ENCODE measurements at places on chromosomes 7 and 10.

DNA sequence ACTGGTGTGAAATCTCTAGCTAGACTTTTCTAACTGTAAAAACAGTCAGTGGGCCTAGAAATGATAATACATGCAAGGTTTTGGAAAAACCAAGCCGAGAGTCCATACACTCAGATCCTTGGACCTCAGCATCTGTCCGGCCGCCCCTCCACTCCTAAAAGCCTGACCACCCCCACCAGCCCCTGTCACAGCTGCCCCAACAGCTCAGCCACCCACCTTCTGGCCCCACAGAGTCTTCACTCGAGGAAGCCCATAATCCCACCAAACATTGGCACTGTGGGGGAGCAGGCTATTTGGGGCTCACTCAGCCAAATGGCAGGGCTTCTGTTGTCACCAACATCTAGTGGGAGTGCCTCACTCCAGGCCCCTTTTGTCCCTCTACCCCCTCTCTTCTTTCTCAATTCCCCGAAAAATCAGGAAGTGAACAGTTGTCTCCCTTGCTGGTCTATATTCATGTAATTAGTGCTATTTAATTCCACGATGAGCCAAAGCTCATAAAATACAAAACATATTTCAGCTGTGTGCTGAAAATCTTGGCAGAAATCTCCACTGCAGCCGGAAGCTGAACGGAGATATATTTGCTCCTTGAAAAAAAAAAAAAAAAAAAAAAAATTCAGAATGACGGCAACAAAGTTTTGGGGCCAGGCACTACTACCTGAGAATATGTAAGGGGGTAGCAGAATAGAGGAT, 55.5 kb downstream of the PLXNA4 start:
- DNase-seq: no peak

GRCh38 chr10:104301907-104302690, 33.1 kb downstream of the GSTO2 start:
- DNase-seq: peak; percentile 20

DNA sequence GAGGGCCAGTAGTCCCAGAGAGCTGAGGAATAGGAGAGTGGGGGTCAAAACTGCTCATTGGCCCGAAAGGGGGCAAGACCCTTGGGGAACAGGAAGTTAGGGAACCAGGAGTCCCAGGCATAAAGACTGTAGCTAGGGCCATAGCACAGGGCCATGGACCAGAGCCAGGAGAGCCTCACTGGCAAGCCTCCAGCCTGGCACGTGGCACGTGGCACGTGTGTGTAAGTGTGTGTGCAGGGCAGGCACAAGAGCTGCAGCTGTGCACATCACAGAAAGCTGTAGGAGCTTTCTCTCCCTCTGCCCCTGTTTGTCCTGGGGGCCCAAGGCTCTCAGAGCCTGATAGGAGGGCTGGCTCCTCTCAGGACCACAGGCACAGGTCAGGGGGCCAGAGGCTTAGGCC, 47.8 kb upstream of the SLF2 start:
- no peak for DNase-seq

- no peak for DNase-seq
Measured at GRCh38 chr7:69738396-69738951, 140.2 kb downstream of the AUTS2 start.

- no peak for DNase-seq
Measured at GRCh38 chr10:105691811-105692210, 1050.7 kb downstream of the SORCS3 start.

- DNase-seq: no peak
Measured at GRCh38 chr10:36679554-36679953, 445.8 kb upstream of the ANKRD30A start.

- peak; percentile 49 for DNase-seq
Measured at GRCh38 chr7:135745703-135746312, 2.8 kb downstream of the FAM180A start.

- no peak for DNase-seq
Measured at GRCh38 chr10:3137958-3138726, 34.4 kb downstream of the PITRM1 start.

GRCh38 chr10:122446668-122447423, 7.6 kb upstream of the ARMS2 start:
- no peak for DNase-seq

- DNase-seq: no peak
Measured at GRCh38 chr7:70788276-70788675, 343.7 kb upstream of the GALNT17 start.

DNA sequence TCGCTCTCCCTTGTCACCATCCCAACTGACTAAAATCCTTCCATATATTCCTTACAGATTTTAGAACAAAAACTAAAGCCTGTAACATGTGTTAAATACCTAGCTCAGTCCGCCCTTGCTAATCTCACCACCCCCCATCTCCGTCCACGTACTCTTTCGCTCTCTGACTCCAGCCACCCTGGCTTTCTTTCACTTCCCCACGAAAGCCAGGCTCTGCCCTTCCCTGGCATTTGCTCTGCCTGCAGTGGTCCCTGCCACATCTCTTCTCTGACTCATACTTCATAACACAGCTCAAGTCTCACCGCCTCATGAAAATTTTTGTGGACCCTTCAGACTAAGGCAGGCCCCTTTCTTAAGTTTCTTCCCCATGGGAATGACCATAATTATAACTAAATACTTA, 11.7 kb upstream of the GPAM start:
- no peak for DNase-seq

- DNase-seq: no peak
Measured at GRCh38 chr10:119860866-119861607, 11.6 kb downstream of the MCMBP start.

- no peak for DNase-seq
Measured at GRCh38 chr10:23363793-23364135, 19.2 kb upstream of the C10orf67 start.

GRCh38 chr7:40015790-40016296, 65.8 kb downstream of the CDK13 start:
- DNase-seq: no peak

DNA sequence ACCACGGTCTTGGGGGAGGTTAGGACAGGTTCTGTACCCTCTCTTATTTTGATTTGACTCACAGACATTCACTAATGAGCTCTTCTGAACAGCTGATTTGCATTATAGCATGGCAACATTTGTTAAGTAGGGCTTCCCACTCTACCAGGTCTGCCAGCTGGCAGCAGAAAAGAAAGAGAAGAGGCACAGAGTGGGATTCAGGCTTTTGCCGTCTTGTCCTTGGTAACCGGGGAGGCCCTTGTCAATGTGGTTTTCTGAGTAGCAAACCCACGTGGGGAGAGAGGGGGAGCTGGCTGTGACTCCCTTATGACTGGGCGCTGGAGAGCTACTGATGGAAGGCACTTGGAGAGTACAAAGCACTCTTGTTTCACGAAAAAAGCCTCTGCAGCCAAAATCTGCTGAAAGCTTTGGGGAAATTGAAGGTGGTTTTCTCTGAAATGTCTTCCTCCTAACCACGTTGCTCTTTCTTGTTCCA, 355.3 kb upstream of the GALNT17 start:
- DNase-seq: no peak

DNA sequence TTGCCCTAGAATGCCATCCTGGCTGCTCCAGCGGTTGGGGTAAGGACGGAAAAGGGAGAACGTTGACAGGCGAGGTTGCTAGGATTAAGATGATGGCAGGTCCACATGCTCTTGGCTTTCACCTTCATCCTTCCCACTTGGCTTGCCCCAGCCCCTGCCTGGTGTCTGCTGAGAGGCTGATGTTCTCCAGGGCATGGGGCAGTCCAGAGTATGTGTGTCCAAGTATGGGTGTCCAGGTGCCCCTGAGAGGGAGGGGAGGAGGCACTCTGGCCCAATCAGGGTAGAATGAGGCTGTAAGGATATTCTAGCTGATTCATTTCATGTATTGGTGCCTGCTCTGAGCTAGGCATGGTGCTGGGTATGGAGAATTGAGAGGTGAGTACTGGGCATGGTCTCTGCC, 12.6 kb downstream of the NEURL1 start:
- no peak for DNase-seq

- DNase-seq: no peak
Measured at GRCh38 chr10:103078309-103078615, 114.8 kb downstream of the NT5C2 start.

DNA sequence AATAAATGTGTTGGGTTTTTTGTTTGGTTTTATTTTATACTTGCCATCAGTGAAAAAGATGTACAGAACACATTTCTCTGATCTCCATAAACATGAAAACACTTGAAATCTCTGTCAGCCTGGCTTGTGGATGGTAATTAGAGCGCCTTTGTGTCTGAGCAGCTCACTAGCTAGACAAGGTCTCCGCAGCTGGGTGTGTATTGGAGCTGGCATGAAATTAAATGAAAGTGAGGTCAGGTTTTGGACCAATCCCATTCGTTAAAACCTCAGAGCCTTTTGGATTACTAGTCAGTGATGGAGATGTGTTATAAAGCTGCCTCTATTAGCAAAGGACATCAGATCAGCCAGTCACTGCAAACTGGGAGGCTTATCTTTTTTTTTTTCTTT, 2.7 kb downstream of the FRAT1 start:
- DNase-seq: no peak

DNA sequence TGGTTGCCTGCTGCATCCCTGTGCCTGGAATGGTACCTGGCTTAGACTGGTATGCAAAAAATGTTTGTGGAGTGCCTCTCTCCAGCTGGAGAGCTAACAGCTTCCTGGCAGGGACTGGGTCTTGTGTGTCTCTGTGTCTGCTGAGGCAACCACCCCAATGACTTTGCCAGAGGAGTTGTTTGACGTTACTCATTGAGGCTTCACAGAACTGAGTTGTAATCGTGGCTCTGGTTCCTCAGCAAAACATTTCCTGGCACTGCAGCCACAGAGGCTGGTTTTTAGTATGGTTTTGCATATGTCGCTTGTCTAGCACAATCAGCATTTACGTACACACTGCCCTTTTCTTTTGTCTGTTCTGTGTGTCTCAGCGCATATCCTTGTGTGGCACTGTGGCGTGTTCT, 7.5 kb downstream of the ZNF282 start:
- DNase-seq: no peak

DNA sequence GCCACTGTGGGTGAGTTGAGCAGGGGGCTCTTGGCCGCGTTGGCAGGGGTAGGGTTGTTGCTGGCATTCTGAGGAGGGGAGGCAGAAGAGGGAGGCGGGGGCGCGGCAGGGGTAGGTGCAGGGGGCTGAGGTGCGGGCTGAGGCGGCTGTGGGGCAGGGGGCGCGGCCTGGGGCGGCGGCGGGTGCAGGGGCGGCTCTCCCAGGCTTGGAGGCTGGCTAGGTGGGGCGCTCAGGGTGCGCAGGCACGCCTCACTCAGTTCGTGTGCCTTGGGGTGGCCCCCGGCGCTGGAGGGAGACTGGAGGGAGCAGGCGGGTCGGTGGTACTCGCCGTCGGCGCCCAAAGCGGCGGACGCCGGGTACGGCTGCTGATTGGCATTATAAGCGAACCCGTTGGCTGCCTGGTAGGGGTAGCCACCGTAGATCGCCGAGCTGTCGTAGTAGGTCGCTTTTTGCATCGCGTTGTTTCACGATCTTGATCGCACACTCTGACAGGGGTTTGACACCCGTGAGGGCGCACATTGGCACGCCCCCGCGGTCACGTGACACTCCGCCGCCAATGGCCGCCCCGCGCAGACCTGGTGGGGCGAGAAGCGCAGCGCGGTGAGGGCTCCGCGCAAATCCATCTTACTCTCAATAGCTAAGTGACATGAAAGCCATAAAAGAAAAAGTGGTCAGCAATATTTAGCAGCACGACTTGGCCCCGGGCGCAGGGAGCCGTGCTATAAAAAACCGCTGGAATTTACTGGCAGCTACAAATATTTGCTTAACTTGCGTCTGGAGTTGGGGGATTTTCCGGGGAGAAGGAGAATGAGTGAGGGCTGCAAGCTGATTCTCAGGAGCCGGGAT, 7.9 kb upstream of the HOXA2 start:
- DNase-seq: no peak

Data from omental fat pad (tissue), 4 donors.